ENCODE measurements at places on chromosomes 12 and 14. TPM values are rescaled to one million over a fixed set of nuclear protein-coding genes. Genes with fewer than 3 reads are reported as not detected.

DNA sequence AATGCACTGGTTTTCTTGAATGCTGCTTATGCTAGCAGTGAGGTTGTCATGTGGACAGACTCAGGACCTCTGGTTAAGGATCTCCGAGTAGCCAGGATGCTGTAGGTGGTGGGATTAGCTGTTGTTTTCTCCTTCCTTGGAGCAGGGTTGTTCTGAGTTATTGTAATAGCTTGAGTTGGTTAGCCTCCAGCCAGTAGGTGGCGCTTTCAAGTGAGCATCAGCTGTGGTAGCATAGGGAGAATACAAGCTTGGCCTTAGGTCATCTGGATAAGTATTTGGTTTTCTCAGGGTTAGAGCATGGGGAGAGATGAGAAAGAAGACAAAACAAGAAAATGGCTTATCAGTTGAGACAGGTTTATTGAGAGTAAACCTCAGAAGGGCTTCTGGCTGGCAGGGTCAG, 299.7 kb upstream of the FBXO33 start:
- no peak for DNase-seq

LRTM2 gene
- not detected for total RNA-seq

DHH gene
- 1.5 TPM for total RNA-seq

GRCh38 chr12:18224745-18225144, 36.6 kb upstream of the PIK3C2G start:
- no peak for DNase-seq

DNA sequence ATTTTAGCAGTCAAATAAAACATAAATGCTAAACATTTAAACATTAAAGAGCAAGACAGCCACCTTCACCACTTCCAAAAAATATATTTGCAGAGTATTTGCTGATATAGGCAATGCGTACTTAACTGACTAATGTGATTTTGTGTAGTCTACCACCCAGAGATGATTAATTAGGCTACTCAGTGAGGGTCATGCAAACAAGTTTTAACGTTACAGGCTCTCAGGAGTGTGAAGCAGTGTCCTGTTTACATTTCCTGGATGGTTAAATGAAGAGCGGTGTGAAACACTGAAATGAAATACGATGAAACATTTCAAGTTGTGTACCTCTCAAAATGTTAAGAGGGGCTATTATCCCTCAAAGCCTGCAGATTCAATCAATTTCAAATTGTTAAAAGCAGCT, 165.8 kb upstream of the LRIG3 start:
- DNase-seq = no peak

DNA sequence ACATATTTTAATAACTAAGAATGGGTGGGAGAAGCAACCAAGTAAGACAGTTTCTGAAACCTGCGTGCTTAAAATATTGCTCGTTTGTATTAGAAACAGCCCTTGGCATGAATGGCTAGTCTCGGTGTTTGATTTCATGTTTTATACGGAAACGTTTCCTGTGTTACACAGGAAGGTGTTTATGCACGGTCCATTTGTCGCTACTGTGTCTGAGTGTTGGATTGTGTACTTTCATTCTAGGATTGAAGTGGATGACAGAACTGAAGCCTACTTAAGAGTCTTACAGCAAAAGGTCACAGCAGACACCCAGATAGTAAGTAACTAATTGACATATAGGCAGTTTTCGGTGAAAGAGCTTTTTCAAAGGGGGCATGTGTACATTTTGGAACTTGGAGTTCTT, 19.6 kb downstream of the PIWIL1 start:
- no peak for DNase-seq

NACA gene
- total RNA-seq = 1,274 TPM

GRCh38 chr14:104950021-104950420, 25.3 kb downstream of the PLD4 start:
- no peak for DNase-seq

GRCh38 chr14:34087571-34087970, 136.7 kb upstream of the EGLN3 start:
- DNase-seq = no peak

SIRT4 gene
- total RNA-seq = not detected

RHNO1 gene
- 13.8 TPM for total RNA-seq

GRCh38 chr12:51470116-51470515, 45.5 kb downstream of the SLC4A8 start:
- no peak for DNase-seq

GRCh38 chr12:73632661-73633060, 905.0 kb upstream of the ATXN7L3B start:
- DNase-seq = no peak

DNA sequence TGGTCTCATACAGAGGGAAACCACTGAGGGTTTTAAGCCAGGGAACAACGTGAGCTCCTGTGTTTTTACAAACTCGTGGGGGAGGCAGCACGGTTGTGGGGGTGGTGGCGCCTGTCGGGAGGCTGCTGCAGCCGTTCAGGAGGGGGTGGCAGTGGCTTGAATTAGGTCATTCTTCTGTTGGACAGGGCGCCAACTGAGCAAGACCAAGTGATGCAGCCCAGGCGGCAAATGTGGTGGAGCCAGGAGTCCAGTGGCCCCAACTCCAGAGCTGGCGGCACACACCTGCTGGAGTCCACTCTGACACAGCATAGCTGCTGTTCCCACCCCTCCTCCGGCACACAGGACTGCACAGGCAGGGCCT, 27.8 kb downstream of the FBRSL1 start:
- DNase-seq = no peak

- no peak for DNase-seq
These were observed 15.1 kb downstream of the RNF41 start for GRCh38 chr12:56206452-56207166.

DNA sequence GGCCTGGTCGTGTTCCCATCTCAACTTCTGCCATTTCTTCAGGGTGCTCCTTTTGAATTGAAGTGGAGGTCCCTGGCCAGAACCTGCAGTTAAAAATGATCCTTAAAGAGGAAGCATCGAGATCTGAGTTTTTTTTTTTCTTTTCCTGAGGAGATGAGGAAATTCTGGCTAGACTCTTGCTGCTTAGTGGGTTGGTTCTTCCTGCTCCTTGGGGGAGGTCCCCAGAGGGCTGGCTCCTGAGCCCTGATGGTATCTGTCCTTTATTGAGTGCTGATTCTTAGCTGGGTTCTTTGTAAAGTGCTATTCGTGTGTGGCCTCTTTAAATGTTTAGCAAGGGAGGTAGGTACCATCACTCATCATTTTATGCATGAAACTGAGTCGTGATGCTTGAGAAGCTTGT, 11.7 kb downstream of the PELI2 start:
- no peak for DNase-seq

DNA sequence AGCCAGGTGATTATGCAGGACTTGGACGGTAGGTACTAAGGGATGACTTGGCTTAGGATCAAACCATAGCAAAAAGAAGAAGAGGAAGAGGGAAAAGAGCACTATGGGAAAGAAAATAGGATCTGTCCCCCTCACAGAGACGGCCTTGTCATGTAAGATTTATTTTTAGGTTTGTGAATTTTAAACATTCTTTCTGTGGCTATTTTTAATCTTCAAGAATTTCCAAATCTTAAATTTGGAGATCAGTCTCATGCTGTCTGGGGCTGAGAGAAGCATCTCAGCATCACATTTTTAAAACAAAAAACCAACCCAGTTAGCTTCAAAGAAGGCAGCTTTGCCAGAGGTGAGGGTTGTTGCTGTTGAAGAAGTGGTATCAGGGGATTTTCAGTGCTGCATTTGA, 52.6 kb upstream of the STRN3 start:
- DNase-seq = no peak

DNA sequence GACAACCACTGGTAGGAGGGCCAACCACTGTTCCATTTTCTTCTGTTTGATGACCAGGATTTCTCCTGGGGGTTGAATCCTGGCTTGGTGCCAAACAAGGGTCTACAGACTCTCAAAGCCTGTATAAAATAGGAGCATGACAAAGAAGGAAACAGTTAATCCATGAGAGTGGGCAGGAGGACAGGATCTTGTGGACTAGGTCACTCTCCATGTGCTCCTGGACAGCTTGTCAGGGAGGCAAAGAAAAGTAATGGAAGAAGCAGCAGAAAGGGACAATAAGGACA, 243.7 kb downstream of the AKAP6 start:
- no peak for DNase-seq

DNA sequence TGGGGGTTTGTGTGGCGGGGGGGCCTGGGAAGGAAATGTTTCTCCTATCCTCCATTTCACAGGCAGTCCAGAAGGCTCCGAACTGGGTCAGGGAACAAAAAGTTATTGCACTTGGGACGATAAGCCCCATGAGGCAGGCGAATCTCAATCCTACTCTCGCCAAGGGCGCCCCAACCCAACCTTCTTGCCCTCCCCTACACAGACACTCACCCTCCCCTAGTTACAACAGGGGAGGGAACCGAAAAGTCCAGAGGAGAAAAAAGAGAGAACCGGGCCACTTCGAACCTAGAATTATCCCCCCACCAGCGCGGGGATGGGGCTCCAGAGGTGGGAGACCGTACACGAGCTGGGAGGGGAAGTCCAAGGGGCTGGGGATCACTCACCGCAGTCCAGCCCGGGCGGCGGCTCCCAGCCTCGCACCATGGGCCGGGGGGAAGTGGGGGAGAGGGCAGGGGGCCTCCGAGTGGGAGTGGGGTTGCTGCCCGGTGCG, 357 bp downstream of the HOMEZ start:
- DNase-seq = no peak

NPFF gene
- total RNA-seq = not detected

INSM2 gene
- total RNA-seq = 0.98 TPM

- DNase-seq = no peak
These were observed 49.3 kb upstream of the RERGL start for GRCh38 chr12:18139254-18139653.

DNA sequence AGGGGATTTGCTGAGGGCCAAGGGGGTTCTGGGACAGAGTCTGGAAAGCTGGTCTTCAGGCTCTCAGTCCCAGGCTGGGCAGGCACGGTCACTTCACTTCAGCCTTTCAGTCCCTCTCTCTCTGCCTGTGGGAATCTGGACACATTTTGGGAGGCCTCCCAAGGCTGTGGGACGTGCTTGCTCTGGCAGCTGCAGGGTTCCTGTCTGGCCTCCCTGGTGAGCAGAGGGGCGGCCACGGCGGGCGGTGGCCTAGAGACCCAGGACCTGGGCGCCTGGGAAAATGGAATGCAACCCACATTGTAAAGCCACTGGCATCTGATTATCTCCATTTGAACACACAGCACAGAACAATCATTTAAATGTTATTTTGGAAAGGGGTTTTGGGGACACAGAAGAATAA, 10.1 kb upstream of the ALDH2 start:
- DNase-seq = no peak

RARG gene
- 79.1 TPM for total RNA-seq

CACNA2D4 gene
- 2.2 TPM for total RNA-seq

EFCAB11 gene
- total RNA-seq = 9.6 TPM

PAX9 gene
- 1.5 TPM for total RNA-seq

DNA sequence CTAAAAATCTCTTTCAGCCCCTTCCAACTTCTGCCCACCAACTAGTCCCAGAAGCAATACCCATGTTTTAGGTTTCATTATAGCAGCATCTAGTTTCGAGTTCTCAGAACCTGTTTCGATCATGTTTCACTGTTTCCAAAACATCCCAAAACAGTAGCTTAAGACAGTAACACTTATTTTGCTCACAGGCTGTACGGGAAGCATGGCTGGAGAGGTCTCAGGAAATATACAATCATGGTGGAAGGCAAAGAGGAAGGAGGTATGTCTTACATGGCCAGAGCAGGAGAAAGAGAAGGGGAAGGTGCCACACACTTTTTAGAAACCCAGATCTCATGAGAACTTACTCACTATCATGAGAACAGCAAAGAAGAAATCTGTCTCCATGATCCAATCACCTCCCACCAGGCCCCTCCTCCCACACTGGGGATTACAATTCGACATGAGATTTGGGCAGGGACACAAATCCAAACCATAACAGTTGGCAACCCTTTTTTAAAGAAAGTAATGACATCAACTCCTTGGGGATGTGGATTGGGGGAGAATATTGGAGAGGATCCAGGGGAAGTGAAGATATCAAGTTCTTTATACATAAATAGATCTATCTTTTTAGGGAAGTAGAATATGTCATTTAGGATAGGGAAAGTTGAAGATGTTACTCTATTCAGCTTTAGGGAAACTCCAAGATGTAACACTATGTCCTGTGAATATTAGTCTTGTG, 269.9 kb upstream of the PLEKHG7 start:
- no peak for DNase-seq

TCTN1 gene
- 31.4 TPM for total RNA-seq

- no peak for DNase-seq
These were observed 12.2 kb downstream of the TEP1 start for GRCh38 chr14:20400965-20401593.

GDF11 gene
- 7.6 TPM for total RNA-seq

GRCh38 chr12:89781156-89781555, 72.5 kb upstream of the ATP2B1 start:
- DNase-seq = no peak

DNA sequence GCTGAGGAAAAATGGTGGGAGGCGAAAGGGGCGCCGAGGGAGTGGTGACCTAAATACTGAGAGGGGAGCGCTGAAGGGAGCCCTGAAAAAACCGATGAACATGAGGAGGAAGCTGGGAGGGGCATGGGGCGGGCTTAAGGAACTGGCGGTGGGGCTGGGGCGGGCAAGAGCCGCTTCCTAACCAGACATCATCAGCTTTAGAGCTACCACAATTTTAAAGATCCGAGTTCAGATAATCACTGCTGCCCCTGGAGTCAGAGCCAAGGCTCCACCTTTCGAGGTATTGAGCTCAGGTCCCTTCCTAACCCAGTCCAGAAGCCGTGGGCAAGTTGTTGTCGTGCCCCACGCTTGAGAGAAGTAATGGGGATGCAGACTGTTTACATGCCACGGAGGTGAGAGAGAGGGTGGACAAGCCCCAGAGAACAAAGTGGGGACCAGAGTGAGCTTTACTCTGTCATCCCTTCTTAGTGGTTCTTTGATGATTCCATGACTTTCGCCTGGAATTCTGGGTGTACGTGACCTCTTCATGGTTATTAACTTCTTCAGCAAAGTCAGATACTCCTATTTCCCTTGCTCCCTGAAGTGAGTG, 393 bp downstream of the ORMDL2 start:
- DNase-seq = no peak

- no peak for DNase-seq
These were observed 1.2 kb downstream of the GSC start for GRCh38 chr14:94768521-94769390.

DNA sequence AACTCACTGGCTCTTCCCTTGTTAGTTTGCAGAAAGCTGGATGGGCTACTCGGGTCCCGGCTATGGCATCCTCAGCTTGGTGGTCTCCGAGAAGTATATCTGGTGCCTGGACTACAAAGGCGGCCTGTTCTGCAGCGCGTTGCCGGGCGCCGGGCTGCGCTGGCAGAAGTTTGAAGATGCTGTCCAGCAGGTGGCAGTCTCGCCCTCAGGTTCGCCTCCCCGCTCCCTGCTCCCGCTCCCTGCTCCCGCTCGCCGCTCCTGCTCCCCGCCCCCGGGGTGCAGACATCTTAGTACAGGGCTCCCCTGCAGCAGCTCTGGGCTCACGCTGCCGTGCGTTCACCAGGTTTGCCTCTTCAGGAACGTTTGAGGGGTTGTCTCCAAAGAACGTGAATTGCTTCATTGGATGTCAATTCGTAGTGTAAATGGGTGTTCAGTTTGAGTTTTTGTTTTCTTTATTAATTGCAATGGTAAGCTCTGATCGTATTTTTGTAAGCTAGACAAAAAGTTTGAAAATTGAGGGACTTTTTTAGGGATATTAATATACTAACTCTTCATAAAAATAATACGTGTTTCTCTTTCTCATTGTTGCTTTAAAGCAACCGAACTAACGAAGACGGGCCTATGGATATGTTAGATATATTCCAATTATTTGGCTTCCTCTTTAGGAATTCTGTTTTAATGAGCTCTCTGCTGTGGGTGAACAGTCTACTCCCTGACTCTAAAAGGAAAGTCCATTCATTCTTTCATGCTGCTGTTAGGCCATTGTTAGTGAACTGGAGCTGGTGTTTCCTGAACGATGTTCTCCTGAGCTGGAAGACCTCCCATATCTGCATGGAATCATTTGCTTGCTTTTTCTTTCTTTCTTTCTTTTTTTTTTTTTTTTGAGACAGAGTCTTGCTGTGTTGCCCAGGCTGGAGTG, 71.3 kb downstream of the ANKRD9 start:
- no peak for DNase-seq

All from vagina (tissue), 2 donors.